ENCODE measurements at places on chromosomes 1 and 21.
A peak's percentile ranks its signal among the peaks of the same experiment; 100 is the strongest.

DNA sequence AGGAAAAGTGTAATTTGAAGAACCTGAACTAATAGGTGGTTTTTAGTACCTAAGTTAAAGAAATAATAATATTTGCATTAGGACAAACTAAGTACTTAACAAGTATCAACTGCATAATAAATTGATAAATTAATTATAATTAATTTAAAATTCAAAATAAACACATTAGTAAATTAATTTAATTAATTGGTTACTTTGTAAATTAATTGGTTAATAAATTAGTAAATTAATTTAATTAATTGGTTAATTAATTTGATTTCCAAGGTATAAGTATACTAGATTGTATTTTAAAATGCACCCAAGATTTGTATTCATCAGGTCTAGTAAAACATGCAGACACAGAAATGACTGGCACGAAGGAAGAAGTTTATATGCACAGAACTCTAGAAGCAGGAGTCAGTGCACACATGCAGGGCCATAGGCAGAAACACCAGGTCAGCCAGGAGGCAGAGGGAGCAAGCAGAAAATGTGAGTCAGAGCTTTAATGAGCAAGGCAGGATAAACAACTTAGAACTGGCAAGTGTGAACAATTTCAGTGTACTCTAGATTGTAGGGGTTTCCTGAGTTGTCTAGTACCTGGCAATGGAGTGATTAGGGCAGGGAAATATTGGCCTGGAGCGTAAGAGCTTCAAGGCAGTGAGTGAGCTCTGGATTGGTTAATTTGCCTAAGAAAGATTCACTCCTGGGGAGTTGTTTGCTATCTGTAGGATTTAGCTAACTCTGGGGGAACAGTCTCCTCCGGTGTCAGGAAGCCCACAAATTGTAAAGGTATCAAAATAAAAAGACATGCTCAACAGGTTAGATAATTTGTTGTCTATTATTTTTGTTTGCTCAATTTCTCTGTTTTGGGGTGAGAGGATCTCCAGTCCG, 665.7 kb downstream of the MRPL39 start:
- no peak for DNase-seq

DNA sequence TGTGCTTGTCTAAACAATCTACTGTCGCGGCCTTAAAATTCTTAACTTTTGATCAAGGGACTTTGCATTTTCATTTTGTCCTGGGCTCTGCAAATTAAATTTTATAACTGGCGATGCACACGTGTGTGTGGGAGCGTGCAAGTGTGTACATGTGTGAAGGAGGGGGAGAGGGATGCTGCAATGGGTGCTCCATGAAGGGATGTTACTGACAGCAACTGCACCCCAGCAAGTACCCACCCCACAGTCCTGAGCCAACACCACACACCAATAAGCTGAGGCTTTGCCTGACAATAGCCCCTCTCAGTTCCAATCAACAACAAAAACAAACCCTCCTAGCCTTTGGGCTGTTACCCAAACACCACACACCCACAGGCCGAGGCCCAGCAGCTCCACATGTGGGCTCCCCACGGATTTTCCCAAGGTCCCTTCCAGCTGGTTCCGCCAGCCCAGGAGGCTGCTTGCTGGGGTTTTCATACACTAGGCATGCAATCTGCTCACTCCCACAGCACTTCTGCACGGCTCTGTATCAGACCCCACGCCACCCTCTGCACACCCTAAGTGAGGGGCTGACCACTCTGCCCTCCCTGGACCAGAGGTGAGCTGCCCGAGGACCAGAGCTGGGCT, 32.8 kb upstream of the IFFO2 start:
- DNase-seq, result no peak

- no peak for DNase-seq
Measured at GRCh38 chr1:160307118-160307791, 22.3 kb upstream of the PEX19 start.

DNA sequence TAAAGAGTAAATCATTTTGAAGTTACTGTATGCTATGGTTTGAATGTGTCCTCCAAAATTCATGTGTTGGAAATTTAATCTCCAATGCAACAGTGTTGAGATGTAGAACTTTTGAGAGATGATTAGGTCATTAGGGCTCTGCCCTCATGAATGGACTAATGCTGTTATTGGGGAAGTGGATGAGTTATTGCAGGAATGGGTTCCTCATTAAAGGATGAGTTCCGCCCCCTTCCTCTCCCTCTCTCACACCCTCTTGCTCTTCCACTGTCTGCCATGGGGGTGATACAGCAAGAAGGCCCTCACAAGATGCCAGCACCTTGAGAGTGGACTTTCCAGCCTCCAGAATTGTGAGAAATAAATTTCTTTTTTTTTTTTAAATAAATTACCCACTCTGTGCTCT, 97.6 kb downstream of the ATP1A1 start:
- DNase-seq, result no peak

DNA sequence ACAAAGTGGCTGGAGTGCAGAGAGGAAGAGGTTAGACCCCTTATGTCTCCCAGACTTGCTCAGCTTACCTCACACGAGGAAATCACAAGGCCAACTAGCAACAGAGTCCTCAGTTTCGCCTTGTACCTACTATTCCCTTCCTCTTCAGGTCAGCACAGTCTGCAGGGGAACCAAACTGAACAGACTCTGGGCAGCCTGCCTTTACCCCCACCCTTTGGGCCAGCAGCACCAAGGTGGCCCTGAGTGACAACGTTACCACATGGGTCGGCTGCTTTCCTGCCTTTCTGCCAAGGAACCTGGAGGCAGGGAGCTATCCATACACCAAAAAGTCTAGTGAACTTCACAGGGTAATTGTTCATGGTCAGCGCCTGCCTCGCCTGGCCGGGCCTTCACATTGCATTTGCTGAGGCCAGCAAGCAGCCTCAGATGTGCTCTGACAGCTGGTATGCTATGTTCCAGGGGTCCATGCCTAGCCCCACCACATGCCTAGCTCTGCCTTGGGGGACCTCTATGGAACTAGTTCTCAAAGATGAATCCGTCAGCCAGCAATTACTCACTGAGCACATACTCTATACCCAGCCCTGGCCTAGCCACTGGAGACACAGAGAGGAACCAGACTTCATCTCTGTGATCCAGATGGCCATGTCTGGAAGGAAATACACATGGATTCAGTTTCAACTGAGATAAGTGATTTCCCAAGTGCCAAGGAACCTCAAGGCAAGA, 69.6 kb downstream of the DMAP1 start:
- DNase-seq, result no peak

DNA sequence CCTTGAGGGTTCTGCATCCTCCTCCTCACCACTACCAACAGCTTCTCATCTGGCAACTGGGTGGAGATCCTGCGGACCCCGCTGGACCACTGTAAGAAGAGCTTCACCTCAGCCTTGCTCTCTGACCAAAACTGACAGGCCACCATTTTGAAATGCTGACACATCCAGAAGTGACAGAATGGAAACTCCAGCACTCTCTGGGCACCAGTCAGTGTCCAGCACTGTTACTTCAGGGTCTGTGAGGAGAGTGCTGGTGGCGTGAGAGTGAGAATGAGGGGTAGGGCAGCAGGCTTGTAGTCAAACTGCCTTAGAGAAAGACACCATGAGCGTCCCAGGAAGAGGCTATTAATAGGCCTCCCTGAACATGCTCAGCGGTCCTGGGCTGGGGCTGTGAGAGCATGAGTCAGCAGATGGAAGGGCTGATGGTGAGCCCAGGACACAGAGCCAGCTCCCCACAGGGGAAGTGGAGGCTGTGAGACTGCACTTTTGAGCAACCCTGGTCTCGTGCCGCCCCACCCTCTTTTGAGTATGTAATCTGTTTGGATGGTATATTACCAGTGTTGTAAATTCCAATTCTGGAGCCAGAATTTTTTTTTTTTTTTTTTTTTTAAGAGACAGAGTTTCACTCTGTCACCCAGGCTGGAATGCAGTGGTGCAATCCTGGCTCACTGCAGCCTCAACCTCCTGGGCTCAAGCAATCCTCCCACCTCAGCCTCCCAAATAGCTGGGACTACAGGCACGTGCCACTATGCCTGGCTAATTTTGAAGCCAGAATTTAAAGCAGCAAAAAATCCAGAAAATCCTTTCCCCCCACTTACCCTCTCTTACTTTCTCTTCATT, 34.4 kb upstream of the SLC30A1 start:
- peak; percentile 81 for DNase-seq

GRCh38 chr1:65434255-65434654, 13.8 kb downstream of the LEPR start:
- no peak for DNase-seq

- no peak for DNase-seq
Measured at GRCh38 chr1:168752171-168752832, 23.3 kb upstream of the DPT start.

- DNase-seq, result no peak
Measured at GRCh38 chr1:31259746-31260145, 20.1 kb upstream of the NKAIN1 start.

Measured in Caco-2 (cell line).